ENCODE measurements at places on chromosomes 3 and 15.
A peak's percentile ranks its signal among the peaks of the same experiment; 100 is the strongest.

GRCh38 chr15:68712886-68713285 is 107.8 kb downstream of the ANP32A start:
- no peak for DNase-seq

DNA sequence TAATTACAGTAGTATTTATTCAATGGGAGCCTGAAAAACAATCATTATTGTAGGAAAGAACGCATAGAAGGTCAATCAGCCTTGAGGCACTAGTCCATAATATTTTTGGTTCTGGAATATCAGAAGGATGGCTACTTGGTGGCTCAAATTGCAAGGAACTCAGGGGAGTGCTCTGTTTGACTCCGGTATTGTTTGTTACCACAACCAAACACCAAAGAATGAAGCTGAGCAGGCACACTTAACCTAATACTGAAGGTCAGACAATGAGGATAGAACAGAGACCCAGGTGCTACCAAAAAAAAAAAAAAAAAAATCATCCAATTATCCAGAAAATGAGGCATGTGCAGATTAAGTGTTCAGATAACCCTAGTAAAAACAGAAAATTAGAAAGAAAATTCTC is 11.1 kb upstream of the SATB1 start:
- DNase-seq = no peak

DNA sequence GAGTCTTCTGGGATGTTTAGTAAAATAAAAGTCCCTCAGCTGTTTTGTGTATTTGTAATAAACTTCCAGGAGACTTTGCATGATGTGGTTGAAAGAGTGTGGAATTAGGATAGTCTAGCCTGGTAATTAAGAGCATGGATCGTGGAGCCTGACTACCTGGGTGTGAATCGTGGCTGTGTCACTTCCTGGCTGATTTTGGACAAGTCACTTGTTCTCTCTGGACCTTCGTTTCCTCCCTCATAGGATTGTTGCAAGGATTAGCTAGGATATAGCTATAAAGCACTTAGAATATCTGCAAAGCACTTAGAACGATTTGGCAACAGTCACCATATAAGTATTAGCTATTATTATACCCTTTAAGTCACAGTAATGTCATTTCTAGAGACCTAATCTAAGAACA is 40.2 kb downstream of the SLMAP start:
- DNase-seq = no peak

DNA sequence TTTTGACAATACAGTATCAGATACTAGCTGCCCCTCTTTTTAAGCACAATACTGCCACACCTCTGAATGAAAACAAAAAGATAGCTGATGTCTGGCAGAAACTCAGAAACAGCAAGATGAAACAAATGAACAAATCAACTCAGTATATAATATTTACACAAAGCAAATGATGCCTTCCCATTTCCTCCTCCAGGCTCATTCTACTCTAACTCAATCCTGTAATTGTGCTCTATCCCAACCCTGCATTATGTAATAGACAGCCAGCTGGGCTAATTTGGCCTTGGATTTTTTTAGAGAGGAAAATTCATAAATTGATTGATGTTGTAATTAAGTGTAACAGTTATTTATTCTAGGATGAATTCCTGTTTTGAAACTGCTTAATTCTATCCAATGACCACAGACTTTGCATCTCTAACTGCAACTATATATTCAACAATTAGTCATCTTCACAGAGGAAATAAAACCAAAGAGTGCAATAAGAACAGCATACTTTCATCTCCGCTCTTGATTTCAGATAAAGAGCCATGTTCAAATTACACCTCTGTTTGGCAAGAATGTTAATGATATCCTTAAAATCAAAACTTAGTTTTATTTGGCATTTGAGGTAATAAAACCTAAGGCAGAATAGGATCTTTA is 6.1 kb downstream of the ATG3 start:
- no peak for DNase-seq

DNA sequence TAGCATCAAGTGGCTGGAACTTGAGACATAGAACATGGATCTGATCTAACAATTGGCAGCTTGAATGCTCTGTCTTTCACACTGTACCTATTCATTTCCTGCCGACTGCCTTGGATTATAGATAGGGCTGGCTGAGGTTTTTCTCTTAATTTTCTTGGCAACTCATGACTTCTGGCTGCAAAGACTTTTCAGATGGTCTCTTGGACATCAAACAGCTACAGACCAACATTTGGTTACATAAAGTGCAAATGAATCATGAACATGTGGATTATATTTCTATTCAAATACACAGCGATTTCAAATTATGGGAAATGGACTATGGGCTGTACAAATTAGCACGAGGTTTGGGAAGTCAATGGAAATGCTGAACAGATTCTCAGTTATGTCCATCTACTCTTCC is 26.2 kb upstream of the IL16 start:
- DNase-seq = no peak

- DNase-seq = no peak
These were observed 558.1 kb downstream of the RSL24D1 start for GRCh38 chr15:54638666-54639065.

GRCh38 chr15:95363646-95364045 is 966.9 kb upstream of the NR2F2 start:
- DNase-seq = no peak

- no peak for DNase-seq
These were observed 242.9 kb downstream of the WNT5A start for GRCh38 chr3:55244247-55244646.

- peak; percentile 41 for DNase-seq
These were observed 792 bp downstream of the TPRA1 start for GRCh38 chr3:127589600-127590281.

DNA sequence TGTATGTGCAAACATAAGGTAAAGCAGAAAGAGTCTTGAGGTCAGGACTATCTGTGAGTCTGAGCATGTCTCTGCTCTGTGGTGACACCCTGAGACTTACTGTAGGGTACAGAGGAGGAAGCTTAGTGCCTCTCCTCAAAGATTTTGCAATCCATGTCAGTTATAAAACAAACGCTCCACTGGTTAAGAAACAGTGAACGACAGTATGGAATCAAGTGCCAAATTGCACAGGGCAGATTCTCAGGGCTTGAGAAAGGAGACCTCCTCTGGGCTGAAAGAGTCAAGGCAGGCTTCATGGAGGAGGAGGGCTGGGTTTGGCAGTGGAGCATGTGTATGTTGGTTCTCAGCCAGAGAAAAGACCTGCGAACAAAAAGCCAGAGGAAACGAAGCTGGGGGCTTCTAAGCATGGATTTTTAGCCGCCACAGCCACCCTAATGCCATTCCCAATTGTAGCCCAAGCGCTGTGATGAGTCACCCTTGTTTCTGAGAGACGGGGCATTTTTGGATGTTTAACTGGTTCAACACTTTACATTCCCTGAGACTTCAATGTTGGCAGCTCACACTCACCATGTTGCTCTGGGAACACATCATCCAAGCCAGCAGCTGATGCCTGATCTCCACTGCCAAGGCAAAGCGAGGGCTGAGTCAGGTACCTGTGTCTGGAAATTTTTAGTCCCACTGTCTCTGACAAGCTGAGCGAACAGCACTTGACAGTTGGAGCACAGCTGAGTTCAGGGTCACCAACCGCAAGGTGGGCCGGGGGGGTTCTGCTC is 3.4 kb upstream of the DGKG start:
- peak; percentile 94 for DNase-seq

- no peak for DNase-seq
These were observed 33.0 kb downstream of the ALDH1L1 start for GRCh38 chr3:126147147-126147931.

- DNase-seq = no peak
These were observed 76.1 kb upstream of the TPM1 start for GRCh38 chr15:62966294-62967078.

DNA sequence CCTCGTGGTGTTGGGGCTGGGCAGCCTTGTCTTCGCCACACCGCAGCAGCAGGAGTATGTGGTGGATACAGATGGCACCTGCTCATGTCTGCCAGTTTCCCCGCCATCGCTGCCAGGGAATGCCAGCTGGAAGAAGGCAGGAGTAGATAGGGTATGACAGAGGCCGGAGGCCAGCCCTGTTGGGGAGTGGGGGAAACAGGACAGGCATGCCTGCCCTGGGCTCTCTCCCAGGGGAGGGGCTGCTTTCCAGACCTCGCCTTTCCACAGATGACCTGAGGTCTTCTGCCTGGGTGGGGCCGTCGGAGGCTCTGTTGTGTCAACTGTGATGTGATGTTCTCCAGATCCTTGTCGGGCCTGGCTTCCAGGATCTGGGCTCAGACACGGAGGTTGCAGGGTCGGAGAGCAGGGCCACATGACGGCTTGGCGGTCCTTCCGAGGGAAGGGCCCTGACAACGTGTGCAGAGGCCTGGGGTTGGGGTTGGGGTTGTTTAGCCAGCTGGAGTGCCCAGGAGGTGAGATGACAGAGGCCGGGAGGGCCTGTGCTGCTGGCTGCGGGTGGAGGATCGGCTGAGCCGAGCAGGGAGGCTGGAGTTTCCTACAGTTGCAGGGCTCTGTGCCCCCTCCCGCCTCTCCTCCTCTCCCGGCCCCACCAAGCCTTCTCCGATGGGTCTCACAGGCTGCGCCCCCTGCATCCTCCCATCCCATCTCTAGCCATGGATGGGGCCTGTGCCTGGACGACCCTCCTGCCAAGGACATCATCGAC is 102.0 kb downstream of the TBC1D2B start:
- DNase-seq = no peak

DNA sequence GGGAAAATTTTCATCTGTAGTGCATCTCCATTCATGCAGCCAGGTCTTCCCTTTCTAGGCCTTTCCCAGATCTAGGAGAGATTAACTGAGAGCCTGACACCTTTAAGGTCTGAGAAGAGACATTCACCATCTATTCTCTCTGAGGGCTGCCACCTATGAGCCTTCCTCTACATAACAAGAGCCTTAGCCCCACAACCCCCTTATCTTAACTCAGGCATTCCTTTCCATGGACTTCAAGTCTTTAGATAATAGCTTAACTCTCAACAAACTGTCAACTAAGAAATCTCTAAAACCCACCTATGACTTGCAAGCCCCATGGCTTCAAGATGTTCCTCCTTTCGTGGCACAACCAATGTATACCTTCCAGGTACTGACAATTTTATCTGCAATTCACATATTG is 121.0 kb downstream of the GABRB3 start:
- no peak for DNase-seq

DNA sequence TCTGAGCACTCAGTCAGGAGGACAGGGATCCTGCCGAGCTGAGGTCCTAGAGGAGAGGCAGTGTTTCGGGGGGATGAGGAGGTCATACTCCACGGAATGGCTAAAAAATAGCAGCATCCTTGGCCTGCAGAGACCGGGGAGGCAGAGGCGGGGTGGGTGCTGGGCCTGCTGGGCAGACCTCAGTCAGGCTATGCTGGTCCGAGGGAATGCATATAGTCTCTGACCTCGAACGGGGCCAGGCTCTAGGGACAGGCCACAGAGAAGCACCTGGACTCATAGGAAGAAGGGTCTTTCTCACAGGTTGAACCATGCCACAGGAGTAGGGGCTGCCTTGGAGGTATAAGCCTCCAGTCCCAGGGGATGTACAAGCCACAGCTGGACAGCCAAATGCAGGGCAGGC is 14.0 kb upstream of the SKIC8 start:
- no peak for DNase-seq

DNA sequence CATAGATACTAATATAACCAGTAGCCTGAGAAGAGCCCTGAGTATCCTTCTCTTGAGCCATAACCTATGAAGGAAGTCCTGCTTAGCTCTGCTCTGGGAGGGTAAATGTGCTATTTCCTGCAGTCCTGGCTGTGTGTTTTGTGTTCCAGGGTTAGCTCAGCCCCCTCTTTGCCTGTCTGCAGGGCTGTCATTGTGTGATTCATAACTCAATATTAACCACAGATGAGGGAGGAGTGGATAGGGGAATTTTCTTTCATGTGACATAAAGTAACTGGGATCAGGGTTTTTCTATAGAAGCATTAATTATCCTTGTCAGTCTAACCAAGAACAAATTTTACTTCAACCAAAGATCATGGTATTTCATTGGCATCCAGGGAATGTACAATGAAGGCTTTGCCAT is 183.3 kb upstream of the ZBTB20 start:
- peak; percentile 66 for DNase-seq

DNA sequence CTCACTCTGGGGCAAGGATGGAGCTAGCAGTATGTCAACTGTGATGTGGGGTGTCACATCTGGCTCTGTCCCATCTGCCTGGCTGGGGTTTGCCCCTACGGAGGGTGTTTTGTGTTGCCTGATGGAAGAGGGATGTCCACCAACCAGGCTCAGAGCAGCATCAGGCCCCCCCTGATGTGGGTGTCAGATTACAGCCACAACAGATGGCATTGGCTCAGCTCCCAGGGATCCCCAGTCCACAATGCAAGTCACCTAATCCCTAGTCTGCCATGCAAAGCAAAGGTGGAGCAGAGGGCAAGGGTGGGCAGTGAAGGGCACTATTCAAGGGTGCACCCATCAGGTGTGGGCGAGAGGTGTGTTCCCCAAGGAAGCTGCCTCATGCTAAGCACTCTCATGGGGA is 48.9 kb upstream of the AMOTL2 start:
- peak; percentile 65 for DNase-seq

- no peak for DNase-seq
These were observed 27.0 kb downstream of the PLS1 start for GRCh38 chr3:142623194-142623593.

- peak; percentile 84 for DNase-seq
These were observed 40.9 kb downstream of the CBLB start for GRCh38 chr3:105827959-105828358.

- DNase-seq = no peak
These were observed 12.8 kb downstream of the SETD5 start for GRCh38 chr3:9409981-9410854.

DNA sequence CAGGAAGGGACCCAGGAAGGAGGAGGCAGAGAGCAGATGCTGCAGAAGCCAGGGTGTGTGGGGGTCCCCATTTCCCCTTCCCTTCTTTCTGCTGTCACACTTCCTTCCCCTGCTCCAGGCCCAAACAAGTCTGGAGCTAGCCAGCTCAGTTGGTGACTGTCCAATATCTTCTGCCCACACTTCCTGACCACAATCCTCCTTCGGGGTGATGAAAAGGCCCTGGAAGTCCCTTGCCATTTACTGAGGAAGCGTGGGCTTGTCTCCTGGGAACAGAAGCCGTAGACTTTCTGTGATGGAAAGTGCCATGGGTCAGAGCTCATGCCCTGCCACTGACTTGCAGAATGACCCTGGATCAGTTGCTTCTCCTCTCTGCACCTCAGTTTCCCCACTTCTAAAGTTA is 39.0 kb downstream of the ANAPC13 start:
- peak; percentile 65 for DNase-seq

DNA sequence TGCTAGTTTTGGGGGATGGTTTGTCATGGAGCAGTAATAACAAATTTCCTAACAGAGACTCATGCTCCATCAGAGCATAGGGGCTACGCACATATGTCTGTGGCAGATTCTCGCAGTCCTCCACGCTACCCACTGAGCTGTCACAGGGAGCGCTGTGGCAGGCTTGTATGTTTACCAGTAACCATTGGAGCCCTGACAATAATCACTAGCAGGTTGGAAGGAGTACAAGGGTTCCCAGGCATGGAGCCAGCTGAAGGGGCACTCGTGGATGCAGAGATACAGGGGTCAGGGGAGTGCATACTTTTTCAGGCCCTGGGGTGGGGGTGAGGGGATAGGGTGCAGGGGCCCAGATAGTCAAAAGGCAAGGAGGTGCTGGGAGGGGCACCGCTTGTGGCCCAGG is 7.9 kb upstream of the GP9 start:
- peak; percentile 58 for DNase-seq

GRCh38 chr3:160291909-160292299 is 66.7 kb downstream of the C3orf80 start:
- DNase-seq = no peak

GRCh38 chr15:66236806-66237375 is 16.7 kb downstream of the MEGF11 start:
- DNase-seq = no peak

Measured in astrocyte of the hippocampus (primary cell).